ENCODE measurements at places on chromosomes 12 and 14.

- DNase-seq = no peak
Observed at GRCh38 chr14:68015356-68016254, 196.0 kb downstream of the RAD51B start.

- no peak for DNase-seq
Observed at GRCh38 chr12:53299101-53299453, 418 bp upstream of the MYG1 start.

DNA sequence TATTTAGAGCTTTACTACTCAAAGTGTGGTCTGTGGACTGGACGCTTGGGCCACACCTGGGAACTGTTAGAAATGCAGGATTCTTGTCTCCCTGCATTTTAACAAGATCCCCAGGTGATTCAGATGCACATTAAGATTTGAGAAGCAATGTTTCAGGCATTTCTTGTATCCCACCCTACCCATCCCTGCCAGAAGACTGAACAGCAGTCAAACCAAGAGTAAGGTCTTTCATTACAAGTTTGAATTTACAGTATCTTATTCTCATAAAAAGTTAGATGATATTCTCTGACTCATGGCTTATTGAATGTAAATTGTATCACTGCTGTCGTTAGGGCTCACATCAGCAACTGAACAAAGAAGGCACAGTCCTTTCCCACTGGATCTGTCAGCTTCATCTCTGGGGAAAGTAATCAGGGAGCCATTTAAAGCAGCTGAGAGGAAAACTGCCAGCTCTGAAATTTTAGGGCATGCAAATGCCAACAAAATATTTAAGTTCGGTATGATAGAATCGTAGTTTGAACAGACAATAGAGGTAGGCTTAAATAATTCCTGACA, 141.1 kb downstream of the AKAP6 start:
- DNase-seq = no peak

- DNase-seq = no peak
Observed at GRCh38 chr12:26631846-26632245, 201.1 kb downstream of the ITPR2 start.

DNA sequence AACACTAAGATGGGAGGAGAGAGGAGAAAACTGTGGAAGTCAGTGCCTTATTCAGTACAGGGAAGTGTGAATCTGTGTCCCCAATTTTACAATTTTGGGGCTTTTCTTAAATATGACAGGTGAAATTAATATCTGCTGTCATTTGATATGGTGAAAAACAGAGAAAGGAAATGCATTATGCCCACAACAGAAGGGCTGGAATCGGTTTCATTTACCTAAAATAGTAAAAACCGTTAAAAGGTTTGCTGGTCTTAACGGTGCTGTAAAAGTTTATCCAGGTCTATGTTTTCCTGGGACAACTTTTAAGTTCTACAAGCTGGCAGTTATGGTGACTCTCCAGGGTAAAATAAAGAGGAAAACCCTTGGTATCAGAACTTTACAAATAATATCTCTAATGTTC, 310.8 kb downstream of the FUT8 start:
- no peak for DNase-seq

DNA sequence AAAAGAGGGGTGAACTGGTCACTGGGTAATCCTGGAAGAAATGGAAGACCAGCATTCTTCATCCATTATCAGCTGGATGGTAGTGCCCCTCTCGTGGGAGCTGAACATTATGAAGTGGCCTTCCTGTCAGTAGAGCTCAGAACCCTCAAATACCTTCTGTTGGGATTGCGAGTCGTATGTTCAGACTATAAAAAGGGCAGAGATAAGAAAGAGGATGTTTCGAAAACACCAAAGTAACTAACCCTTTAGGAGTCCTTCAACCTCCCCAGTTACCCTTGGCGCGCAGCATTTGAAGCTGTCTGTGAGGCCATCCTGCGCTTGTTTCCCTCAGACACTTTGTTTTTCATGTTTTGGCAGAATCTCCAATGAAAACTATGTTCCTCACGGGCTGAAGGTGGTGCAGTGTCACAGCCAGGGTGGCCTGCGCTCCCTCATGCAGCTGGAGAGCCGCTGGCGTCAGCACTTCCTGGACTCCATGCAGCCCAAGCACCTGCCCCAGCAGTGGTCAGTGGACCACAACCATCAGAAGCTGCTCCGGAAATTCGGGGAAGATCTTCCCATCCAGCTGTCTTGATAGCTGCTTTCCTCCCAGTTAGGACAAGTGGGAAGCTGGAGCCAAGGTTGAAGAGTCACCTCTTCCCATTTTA, 19.3 kb upstream of the GALNT16 start:
- no peak for DNase-seq

DNA sequence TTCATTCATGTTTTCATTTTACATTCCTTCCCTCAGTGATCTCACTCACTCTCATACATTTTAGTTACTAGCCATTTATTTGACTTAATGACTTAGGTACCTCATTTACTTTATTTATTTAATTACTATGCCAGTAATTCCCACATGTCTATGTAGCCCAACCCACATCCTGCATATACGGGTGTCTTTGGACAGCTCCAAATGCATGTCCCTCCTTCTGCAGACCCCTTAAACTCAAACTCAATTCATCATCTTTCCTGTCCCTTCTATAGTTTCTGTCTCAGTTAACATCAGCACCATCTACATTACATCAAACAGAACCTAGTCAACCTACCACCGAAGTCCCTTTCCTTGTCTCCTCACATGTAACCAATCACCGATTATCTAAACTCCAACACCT, 2.8 kb downstream of the CLEC1A start:
- no peak for DNase-seq

DNA sequence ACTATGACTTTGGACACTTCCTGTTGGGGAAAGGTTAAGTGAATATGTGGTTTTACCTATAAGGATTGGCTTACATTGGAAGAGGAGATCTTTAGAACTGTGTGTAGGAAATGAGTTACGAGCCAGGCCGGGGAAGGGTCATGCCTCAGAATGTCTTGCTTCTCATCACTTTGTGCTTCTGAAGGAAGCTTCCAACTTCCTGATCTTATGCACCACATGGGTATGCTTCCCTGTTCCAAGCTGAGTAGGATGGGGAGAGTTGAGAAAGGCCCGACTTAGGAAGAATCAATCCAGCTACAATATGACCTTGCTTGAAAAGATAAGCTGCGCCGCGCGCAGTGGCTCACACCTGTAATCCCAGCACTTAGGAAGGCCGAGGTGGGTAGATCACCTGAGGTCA, 59.9 kb downstream of the STXBP6 start:
- DNase-seq = no peak

GRCh38 chr12:71300772-71301675, 138.6 kb upstream of the LGR5 start:
- DNase-seq = no peak

- DNase-seq = no peak
Observed at GRCh38 chr14:92459030-92459949, 54.3 kb upstream of the RIN3 start.

GRCh38 chr12:112627851-112628250, 163.7 kb upstream of the RPH3A start:
- DNase-seq = no peak

DNA sequence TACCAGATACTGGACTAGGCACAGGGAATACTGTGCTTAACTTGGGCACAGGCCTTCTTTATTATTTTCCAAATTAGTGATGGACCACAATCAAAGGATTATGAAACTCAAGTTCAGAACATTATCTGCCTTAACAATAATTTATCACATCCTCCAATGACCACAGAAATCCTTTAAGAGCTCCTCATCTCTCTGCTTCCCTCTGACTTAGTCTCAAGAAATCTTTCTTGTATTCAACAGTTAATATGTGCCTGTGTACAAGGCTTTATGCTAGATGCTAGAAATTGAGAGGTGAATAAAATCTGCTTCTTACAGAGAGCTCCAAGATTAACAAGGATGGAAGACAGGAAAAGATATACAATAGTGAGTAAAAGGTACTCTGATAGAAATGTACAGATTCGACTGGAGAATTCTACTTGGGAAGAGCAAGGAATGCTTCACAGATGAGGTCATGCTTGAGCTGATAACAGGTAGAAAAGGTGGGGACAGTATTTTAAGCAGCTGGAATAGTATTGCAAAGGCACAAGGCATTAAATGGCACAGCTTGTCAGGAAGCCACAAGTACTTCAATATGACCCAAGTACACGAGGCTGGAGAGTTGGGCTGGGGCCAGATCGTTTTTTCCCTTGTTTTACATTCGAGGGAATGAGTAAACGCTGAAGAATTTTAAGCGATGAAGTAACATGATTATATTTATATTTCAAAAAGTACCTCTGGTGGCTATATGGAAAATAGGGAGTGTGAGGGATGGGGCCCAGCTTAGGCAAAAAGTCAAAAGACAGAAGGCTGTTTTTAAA, 55.1 kb upstream of the ARID2 start:
- no peak for DNase-seq

GRCh38 chr12:54697851-54698250, 49.7 kb upstream of the DCD start:
- no peak for DNase-seq

DNA sequence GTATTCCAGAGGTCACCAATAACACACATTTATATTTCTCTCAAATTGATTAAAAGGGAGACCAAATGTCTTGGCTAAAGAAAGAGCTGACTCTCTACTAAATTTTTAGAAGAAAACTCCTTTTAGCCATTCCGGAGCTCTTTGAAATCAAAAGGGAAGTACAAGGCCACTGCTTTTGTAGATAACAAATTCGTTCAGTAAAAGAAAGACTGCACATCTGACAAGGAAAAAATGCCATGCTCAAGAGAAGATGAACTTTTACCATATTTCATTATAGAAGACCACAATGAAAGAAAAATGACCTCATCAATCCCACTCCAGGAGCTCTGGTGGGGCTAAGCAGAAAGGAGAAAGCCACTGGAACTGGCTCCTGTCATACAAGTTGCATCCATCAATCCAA, 57.6 kb downstream of the SPTSSA start:
- no peak for DNase-seq

DNA sequence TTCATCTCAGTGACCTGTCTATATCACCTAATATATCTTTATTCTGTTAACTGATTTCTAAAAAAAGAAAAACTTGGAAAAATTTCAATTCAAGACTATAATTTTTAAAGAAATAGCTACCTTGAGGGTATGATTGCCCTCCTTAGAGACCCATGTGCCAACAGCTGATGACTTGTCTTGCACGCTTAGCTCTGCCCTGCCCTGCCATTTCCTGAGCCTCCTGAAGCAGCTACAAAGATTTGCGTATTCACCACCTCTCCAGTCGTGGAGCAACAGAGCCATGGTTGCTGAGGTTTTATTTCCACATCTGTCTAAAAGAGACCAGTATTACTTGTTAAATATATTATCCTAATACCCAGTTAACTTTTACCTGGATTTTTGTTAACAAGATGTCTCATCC, 91.7 kb upstream of the ATF1 start:
- no peak for DNase-seq

GRCh38 chr12:57718641-57719528, 19.7 kb downstream of the AGAP2 start:
- no peak for DNase-seq

DNA sequence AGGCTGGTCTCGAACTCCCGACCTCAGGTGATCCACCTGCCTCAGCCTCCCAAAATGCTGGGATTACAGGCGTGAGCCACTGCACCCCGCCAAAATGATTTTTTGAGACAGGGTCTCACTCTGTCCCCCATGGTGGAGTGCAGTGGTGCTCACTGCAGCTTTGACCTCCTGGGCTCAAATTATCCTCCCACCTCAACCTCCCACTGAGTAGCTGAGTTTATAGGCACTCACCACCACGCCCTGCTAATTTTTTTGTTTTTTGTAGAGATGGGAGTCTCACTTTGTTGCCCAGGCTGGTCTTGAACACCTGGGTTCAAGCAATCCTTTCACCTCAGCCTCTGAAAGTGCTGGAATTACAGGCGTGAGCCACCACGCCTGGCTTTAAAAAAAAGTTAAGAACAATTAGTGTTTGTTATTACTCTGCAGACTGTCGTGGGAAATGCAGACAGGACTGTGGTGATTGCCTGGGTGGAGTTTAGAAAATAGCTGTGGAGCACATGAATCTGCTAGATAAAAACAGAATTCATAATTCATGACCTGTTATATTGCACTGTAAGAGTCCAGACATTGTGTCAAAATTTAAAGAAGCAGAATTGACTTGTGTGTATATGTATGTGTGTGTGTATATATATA, 9.2 kb upstream of the COX6A1 start:
- DNase-seq = no peak

- peak; percentile 66 for DNase-seq
Observed at GRCh38 chr14:75979071-75979571, 2.7 kb downstream of the TGFB3 start.

GRCh38 chr14:101591582-101591981, 30.3 kb downstream of the DIO3 start:
- peak; percentile 7 for DNase-seq

- DNase-seq = no peak
Observed at GRCh38 chr14:76810953-76811400, 1.7 kb downstream of the ANGEL1 start.

- no peak for DNase-seq
Observed at GRCh38 chr14:75427126-75427481, 718 bp upstream of the JDP2 start.

DNA sequence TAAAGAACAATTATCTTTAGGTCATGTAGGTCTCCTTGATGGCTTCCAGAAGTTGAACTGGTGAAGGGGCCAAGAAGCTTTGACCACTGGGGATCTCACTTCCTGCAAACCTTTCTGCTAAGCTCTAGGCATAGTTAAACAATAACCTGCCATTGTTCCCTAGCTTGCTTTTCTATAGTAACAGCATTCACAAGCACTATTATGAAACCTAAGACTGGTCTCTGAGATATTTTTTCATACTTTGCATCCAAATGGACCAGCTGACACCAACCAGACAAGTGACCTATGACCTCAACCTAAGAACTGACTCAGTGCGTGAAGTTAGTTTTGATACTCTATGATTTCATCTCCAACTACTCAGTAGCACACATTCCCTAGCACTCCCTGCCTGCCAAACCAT, 129.1 kb downstream of the PTPRB start:
- DNase-seq = no peak

DNA sequence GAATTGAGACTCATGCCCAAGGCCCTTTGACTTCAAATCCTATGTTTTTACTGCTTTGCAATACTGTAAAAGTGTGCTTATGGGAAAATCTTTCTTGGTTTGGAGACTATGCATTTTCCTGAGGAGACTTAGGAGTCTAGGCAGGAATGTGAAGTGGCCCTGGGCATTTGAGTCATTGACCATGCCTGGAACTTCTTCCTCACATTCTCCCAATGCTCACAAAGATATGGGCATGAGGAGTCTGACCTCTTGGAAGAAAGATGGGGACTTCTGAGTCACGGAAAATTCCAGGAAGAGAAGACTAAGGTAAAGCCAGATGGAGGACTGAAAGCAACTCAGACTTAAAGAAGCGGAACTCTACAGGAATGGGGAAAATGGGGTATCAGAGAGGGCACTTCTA, 38.2 kb upstream of the ZNF641 start:
- DNase-seq = no peak

GRCh38 chr12:120156315-120157259, 37.9 kb downstream of the GCN1 start:
- DNase-seq = no peak

GRCh38 chr14:54481695-54482094, 7.1 kb downstream of the GMFB start:
- no peak for DNase-seq
